ENCODE measurements at places on chromosomes 5 and 9.

DNA sequence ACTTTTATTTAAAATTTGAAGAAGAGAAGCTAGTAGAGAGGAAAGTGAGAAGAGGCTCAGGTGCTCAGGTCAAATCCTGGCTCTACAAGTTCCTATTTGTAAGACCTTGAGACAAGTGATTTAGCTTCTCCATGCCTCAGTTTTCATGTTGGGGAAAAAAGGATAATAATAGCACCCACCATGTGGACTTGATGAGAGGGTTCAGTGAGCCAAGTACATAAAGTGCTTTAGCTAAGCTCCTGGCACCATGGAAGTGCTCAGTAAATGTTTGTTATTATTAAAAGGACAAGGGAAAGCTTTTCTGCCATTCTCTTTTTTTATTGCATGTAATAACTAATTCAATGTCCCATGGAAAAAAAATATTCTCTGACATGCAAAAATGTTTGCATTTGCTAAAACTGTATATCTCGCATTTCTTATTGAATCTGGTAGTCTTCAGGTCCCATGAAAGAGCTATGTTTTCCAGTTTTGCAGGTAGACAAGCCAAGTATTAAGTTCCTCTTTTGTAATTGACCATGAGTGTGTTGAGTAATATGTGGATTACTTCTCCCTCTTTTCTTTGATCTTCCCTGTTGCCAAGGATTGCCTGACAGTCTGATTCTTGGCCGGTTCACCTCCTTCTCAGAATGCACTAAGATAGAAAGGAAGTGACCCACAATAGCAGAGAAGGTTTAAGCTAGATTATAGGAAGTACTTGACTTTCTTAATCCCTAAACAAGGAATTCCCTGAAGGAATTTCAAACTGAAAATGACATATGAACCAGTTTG, 45.6 kb upstream of the TRIM32 start:
- DNase-seq, result no peak

GRCh38 chr9:89661956-89662717, 57.3 kb downstream of the GADD45G start:
- no peak for DNase-seq

- no peak for DNase-seq
Measured at GRCh38 chr5:134171972-134172371, 4.8 kb downstream of the SKP1 start.

DNA sequence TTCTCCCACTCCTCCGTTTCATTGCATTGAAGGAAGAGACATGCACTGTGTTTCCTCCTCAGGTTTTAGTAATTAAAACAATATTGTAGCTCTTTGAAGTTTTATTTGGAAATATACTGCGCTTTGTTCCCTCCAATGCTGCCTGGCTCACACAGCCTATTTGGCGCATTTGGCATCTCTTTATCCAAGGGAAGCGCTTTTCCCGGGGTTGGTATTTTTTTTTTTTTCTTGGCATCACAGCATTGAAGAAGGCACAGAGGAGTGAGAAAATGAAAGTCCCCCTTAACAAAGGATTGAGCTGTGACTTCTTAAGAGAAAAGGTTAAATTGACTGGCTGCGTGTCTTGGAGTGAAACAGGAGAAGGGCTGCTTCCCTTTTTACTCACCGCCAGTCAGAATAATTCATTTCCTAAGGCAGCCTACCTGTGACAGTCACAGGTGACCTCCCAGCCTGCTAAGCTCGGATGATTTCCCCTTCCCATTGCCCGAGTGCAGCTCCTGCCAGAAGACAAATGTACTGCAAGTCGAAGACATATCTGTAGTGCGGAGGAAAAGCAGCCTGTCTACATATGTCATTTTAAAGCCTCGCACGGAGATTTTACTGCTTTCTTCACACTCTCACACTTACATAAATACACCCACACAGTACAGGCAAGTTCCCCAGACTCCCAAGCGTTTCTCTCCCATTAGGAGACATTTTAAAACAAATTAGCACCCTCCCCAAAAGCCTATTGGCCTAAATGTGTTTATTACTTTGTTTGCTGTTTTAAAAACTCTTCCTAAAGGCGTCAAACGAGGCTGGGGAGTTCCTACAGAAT, 665.5 kb upstream of the ZNF608 start:
- peak; percentile 6 for DNase-seq

- DNase-seq, result no peak
Measured at GRCh38 chr9:133042676-133043075, 11.9 kb downstream of the GTF3C5 start.

- DNase-seq, result no peak
Measured at GRCh38 chr9:36345103-36345846, 54.8 kb downstream of the RNF38 start.

- DNase-seq, result no peak
Measured at GRCh38 chr9:72539824-72540347, 18.5 kb downstream of the TMC1 start.

GRCh38 chr5:34586117-34586885, 69.8 kb upstream of the RAI14 start:
- no peak for DNase-seq

GRCh38 chr5:96706433-96707111, 44.4 kb downstream of the CAST start:
- no peak for DNase-seq

DNA sequence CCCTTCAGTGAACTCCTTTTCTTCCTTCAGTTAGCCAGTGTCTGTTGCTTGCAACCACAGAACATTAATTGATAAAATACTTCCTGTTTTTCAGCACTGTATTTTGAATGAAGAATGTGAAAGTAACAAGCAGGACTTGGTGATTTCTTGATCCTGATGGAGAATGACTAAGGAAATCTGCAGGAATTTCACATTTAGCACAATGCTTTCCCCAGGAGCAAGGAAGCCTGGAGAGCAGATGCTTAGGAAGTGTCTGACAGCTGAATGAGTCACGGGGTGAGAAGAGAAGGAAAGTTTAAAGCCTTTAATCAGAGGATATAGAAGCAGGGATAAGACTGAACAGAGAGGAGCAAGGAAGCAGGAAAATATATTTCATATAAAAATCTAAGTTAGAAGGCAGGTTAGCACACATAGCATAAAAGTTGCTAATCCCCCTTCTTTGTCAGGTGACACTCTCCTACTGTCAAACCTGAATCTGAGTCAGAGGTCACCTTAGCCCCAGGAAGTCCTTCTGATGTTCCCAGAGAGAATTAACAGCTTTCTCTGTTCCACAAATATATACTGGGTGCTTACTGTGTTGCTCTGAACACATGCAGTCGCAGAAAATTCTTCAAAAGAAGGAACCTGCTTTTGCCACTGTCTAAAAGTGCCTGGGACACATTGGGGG, 59.7 kb downstream of the GNA14 start:
- DNase-seq, result no peak

DNA sequence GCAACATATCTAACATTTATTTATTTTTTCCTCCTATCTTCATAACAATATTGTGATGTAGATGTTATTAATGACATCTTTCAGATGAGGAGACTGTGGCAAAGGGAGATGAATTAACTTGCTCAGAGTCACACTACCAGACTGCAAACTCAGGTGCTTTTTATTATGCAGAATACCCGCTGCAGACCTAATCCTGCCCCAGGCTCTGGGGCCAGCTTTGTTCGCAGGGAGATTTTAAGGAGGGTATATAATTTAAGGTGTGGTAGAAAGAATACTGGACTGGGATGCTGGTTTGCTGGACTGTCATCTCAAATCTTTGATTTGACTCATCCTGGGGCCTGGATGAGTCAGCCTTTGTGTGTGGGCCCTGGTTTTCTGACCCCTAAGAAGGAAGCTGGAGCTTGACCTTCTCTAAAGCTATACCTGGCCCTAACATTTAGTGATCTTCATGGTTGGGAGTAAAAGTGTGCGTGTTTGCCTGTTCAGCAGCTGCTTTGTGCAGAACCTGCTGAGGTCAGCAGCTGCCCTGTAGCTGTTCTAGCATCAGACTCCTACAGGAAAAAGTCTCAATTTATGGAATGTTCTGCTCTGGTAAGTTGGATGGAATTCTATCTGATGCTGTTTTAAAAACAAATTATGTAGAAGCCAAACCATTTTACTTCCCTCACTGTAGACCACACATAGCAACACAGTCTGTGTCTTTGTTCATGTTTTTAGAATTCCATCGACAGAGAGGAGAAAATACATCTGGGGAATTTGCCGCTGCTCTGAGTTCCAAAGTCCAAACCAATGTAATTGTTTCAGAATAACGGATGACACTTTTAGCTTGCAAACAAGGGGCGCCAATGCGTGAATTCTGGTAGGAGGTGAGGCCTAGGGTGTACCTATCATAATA, 4.5 kb downstream of the SLC36A1 start:
- DNase-seq, result no peak

GRCh38 chr9:27333241-27334052, 36.5 kb upstream of the EQTN start:
- peak; percentile 50 for DNase-seq
